NCI-H2171 (cell line): ENCODE measurements at places on chromosomes 4 and X.
A peak's percentile ranks its signal among the peaks of the same experiment; 100 is the strongest.

GRCh38 chrX:153708415-153708814 is 15.8 kb downstream of the BCAP31 start:
- DNase-seq, result no peak

DNA sequence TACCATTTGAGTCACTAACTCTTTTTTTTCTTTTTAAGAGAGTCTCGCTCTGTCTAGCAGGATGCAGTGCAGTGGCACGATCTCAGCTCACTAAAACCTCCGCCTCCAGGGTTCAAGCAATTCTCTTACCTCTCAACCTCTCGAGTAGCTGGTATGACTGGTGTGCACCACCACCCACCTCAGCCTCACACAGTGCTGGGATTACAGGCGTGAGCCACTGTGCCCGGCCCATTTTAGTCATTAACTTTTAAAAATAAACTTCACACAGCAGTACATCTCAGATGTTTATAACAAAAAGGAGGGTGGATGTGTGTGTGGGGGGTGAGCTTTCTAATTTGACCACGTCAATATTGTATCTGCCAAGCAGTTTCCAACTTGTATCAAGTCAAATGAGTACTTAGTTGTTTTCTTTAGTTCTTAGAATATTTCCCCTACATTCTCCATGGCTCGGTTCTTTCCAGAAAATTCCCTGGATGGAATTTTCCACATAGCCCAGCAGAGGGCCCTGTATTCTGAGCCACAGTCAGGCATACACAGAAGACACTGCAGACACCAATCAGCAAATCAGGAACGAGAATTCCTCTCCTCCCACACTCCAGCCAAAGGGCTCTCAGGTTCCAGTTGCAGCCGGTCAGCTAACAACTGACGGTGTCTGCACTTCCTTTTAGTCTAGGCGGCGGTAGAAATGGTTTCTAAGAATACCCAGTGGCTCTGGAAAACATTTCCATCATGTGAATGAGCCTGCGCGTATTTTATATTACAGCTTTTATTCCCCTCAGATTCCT is 20.1 kb upstream of the ARAF start:
- DNase-seq, result no peak

DNA sequence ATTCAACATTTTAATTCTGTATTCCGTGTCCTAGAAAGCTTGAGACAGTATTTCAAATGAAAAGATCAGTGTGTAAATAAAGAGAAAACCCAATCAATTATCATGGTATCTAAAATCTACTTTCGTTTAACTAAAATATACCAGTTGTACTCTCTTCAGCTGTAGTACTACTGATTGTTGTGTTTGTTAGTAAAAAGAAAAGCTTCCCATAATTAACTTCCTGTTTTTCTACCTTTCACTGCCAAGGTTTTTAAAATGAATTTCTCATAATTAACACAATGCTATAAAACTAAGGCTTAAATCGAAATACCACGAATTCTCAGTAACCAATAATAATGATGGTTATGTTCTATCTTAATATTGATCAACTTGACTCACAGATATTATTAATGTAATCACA is 37.4 kb downstream of the PPP3CA start:
- DNase-seq, result no peak

GRCh38 chr4:575281-576141 is 584 bp downstream of the TMEM271 start:
- no peak for DNase-seq

GRCh38 chr4:73487233-73487632 is 5.7 kb downstream of the AFM start:
- no peak for DNase-seq

- no peak for DNase-seq
Measured at GRCh38 chr4:40214661-40215418, 18.0 kb downstream of the RHOH start.

DNA sequence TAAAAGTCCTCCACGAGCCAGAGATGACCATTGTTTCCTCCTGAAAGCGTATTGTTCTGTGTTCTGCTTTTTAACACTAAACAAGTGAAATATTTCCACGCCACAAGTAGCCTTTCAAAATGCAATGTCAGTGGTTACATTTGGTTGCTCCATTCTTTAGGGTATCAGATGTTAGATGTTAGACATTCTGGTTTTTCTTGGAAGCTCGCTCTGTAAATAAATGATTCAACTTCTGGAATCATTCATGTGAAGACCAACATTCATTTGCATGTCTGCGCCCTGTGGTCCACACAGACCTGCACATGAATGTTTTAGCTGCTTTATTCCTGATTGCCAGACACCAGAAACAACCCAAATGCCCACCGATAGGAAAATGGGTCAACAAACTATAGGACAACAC is 38.0 kb upstream of the HELT start:
- DNase-seq, result no peak

DNA sequence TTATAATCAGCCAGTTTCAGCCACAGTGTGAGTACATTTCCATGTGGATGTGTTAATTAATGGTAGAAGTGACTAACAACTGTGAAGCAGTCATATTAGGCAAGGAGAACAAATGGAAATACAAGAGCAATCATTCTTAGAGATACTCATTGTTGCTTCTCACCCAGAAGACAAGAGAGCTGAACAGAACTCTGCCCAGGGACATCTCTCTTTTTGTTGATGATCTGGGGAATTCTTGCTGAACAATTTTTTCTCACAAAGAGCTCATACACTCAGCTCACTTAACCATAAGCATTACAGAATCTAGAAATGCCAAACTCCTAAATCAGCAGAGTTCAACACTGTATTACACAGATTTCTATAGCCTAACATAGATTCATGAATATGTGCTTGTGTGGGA is 150.1 kb downstream of the COMMD8 start:
- DNase-seq, result no peak

DNA sequence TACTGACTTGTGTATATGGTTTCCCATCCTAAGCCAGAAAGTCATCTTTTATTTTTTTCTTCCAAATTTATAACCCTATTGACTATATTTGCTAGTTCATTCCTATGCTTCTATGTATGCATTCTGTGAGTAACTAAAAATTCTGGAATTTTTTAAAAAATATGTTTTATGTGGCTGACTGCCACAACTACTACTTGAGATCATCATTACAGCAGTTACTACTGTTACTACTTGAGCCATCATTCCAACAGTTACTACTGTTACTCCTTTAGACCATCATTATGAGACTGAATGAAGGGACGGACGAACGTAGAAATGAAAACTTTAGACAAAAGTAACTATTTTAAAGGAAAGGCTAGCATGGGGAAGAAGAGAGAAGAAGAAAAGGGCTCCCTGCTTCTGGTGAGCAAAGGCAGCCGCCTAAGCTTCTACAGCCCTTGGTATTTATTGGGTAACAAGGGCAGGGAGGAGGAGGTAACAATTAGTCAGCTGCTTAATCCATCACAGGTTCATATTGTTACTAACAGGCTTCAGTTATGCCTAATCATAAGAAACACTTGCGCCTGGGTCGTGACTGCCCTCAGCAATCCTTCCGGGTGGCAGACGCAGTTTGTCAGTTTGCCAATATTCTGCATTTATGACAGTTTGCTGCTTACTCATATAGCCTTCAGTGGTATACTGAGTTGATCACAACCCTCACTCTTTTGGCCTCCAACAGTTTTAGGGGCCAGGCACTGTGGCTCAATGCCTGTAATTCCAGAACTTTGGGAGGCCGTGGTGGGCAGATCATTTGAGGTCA is 80.4 kb downstream of the PDLIM5 start:
- no peak for DNase-seq

GRCh38 chr4:92406488-92406887 is 102.7 kb downstream of the GRID2 start:
- DNase-seq, result no peak

GRCh38 chr4:30904588-30904987 is 184.4 kb downstream of the PCDH7 start:
- no peak for DNase-seq

DNA sequence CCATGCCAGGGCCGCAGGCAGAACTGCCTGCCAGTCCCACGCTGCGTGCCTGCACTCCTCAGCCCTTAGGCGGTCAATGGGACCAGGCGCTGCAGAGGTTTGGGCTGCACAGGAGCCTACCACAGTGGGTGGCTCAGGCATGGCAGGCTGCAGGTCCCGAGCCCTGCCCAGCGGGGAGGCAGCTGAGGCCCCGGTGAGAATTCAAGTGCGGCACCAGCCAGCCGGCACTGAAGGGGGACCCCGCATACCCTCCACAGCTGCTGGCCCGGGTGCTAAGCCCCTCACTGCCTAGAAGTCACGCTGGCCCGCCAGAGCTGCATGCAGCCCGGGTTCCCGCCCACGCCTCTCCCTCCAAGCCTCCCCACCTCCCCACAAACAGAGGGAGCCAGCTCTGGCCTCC is 302.5 kb upstream of the UGT8 start:
- DNase-seq, result no peak

DNA sequence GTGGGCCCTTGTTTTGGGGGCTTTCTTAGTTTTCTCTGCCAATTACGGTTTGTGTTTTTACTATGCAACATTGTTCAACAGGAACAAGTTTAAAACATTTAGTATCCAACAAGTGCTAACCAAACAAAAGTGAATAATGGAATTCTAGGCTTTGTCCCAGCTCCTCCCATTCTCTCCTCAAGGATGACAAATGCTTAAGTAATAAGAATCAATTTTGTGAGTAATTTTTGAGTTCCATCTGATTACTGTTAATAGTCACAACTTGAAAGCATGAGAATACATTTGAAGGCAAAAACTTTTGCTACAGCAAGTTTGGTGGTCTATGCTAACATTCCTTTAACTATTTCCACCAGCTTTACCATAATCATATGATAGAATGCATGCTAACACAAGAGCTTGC is 78.1 kb upstream of the HPGD start:
- DNase-seq, result no peak

- no peak for DNase-seq
Measured at GRCh38 chrX:23202326-23202725, 132.3 kb upstream of the PTCHD1 start.

GRCh38 chr4:34417160-34417559 is 1827.2 kb downstream of the ARAP2 start:
- no peak for DNase-seq

DNA sequence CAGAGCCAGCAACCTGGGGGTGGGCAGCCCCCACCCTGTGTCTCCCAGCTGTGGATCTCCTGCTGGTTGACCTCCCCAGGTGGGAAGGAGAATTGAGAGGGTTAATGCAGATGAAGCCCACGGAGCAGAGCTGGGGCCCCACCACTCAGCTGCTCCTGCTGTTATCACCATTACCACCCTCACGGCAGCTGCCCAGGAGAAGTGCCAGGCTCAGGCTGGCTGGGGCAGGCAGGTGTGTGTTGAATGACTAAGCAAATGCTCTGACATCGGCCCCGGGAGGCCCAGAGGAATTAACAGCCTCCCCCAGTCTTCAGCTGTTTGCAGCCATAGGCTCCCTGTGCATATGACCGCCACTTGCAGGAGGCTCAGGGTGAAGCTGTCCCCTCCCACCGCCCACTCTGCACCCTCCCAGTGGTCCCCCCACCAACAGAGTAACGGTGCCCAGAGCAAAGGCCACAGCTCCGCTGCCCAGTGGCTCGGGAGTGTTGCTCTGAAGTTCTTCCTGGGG is 133.8 kb downstream of the CPZ start:
- no peak for DNase-seq

DNA sequence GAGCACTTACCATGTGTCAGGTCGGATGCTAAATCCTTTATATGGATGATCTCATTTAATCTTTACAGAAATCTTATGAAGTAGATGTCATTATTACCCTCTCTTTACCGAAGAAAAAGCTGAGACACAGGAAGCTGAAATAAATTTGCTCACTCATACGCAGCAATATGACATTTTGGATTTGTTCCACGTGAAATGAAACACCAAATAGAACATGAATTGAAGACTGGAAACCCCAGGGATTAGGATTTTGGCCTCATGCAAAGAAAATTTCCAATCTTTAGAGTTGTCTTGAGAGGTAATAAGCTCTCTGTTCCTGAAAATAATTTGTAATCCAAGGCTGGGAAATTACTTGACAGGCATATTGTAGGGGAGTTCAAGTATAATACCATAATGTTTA is 354.4 kb upstream of the CLNK start:
- no peak for DNase-seq

- peak; percentile 23 for DNase-seq
Measured at GRCh38 chrX:154460326-154460725, 2.2 kb downstream of the PLXNA3 start.

- DNase-seq, result no peak
Measured at GRCh38 chr4:15756361-15756861, 21.7 kb upstream of the CD38 start.

- DNase-seq, result no peak
Measured at GRCh38 chrX:151004085-151004484, 20.9 kb downstream of the HMGB3 start.

GRCh38 chrX:13028871-13029636 is 15.4 kb downstream of the FAM9C start:
- no peak for DNase-seq

DNA sequence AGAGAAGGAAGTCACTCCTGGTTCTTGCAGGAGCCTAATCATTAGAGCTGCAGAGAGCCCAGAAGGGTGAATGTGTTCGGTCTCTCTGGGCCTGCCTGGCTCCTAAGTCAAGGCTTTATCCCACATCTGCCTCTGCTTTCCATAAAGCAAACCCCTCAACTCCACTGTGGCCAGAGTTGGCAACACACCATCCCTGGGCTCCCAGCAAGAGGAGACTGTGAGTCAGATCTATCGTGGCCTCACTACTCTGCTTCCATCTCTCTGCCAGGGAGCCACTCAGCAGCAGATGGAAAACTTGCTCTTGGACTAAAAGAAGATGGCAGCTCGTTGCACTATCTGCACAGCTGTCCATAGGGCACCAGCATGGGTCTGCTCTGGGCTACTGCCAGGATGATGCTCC is 348.2 kb downstream of the FBXW7 start:
- no peak for DNase-seq

DNA sequence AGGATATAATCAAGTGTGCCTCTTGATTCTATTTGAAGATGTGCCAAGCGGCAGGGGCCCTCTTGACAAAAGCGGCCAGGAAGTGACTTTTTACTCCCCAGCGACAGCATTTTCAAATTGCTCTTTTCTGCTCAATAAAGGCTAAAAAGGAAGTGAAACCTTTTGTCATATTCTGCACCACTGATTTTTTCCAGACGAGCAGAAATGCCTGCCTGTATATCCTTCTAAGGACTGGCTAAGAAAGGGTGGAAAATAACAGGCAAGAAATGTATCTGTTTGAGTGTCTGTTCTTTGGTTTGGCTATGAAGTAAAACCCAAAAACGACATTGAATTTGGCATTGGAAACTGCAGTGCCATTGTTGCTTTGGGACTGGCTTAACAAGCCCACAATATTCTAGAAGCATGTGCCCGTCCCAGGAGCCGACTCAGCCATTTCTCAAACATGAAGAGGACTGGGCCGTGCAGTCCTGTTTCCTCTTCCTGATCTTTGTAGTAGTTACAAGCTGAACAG is 25.4 kb downstream of the TMSB4X start:
- no peak for DNase-seq

GRCh38 chrX:124086411-124086810 is 124.9 kb downstream of the STAG2 start:
- DNase-seq, result no peak

- DNase-seq, result no peak
Measured at GRCh38 chr4:84419201-84419600, 79.9 kb downstream of the NKX6-1 start.
